Stimulated activated CD4-positive, alpha-beta T cell treated with anti-CD3 and anti-CD28 coated beads, Interleukin-4, amount 100 ng/mL, for 24 hours (primary cell): ENCODE measurements at places on chromosomes 1 and 21.
A peak's percentile ranks its signal among the peaks of the same experiment; 100 is the strongest.

DNA sequence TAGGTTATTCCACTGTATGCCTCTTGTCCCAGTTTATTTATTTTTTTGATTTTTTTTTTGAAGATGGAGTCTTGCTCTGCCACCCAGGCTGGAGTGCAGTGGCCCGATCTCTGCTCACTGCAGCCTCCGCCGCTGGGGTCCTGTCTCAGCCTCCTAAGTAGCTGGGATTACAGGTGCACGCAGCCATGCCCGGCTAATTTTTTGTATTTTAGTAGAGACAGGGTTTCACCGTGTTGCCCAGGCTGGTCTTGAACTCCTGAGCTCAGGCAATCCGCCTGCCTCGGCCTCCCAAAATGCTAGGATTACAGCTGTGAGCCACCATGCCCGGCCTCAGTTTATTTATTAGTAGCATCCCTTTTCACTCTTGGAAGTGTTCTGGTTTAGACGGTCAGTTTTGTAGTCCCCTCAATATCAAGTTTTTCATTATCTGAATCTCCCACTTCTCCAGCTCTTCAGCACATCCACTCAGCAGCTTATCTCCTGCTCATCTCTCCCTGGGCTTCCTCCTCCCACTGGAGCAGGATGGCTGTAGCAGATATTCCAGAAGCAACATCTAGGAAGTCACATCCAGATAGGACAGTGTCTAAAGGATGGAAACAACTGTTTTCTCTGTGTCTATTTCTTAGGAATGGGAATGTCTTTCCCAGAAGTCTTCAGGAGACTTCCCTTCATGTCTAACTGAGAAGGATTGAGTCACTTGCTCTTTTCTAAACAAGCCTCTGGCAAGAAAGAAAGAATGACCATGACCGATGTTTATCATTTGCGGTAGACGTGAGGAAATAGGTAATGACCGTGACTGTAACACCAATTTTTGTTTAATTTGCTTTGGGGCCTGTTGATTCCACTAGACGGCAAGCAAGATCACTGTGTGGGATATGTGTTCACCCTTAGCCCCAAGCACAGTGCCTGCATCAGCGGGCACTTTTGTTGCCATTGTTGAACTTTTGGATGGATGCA lies 14.4 kb downstream of the CCDC190 start:
- DNase-seq: no peak

DNA sequence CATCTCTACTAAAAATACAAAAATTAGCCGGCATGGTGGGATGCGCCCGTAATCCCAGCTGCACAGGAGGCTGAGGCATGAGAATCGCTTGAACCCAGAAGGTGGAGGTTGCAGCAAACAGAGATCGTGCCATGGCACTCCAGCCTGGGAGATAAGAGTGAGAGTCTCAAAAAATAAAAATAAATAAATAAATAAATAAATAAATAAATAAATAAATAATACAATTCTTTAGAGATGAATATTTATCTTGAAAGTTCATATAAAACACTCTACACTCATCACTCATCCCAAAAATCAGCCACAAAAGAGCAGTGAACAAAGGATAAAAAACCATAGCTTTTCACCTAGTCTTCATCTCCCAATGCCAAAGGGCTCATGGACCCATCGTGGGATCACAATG lies 162.2 kb upstream of the C8B start:
- no peak for DNase-seq

DNA sequence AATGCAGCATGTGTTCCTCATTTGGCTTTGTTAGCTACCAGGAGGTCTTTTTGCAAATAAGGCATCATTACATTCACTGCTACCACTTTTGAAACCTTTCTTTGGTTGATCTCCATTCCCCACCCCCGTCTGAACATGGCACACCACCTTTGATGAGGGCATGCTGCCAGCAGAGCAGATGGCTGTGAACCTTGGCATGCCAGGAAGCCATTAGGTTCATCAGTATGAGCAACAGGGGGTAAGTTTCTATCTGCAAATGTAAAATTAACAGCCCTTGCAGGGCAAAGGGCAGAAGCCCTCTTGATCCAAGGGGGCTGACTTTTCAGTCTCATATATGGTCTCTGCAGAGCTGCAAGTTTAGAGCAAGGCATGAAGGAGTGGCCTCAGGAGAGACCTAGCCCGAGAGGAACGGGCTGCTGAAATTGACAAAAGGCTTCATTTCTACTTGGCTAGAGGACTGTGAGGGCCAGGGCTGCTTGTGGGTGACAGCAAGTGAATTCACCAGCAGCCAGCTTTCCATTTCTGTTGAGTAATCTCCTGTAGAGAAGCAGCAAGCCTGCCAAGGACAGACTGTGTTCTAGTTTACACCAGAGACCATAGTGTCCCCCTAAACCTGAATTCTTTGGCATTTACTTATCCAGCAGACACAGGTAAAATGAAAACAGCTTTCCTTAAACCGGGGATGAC lies 127.9 kb downstream of the ZNF326 start:
- DNase-seq: no peak

DNA sequence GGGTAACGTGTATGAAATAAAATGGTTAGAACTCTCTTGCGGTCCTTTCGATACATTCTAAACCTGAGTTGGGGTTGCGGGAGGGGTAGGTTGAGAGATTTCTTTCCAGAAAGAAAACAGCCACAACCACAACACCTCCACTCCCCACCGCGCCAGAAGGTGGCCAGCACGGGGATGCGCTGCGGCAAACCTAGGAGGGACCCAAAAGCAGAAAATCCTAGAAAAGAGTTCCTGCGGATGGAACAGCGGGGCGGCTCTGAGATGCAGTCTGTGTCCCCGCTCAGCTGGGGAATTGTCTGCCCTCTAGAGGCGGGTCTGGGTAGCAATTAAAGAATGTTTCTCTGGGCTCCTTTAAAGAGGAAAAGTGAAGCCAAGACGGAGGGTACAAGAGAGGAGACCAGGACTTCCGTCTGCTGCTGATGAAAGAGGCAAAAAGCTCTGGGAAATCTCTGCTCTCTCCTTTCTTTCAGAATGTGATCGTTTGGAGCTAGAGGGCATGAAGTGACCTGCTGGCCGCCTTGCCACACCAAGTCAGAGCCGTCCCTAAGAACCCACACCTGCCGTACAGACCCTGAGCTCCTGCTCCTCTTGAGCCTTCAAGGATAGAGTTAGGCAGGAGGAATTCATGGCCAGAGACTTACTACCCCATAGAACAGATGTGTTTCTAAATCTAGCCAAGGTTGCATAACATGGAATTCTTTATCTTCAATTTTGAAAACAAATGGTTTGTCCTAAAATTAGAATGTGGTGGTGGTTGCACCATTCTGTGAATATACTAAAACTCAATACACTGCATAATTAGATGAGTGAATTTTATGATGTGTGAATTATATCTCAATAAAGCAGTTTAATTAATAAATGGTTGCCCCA lies 46.5 kb upstream of the COA6 start:
- peak; percentile 83 for DNase-seq

DNA sequence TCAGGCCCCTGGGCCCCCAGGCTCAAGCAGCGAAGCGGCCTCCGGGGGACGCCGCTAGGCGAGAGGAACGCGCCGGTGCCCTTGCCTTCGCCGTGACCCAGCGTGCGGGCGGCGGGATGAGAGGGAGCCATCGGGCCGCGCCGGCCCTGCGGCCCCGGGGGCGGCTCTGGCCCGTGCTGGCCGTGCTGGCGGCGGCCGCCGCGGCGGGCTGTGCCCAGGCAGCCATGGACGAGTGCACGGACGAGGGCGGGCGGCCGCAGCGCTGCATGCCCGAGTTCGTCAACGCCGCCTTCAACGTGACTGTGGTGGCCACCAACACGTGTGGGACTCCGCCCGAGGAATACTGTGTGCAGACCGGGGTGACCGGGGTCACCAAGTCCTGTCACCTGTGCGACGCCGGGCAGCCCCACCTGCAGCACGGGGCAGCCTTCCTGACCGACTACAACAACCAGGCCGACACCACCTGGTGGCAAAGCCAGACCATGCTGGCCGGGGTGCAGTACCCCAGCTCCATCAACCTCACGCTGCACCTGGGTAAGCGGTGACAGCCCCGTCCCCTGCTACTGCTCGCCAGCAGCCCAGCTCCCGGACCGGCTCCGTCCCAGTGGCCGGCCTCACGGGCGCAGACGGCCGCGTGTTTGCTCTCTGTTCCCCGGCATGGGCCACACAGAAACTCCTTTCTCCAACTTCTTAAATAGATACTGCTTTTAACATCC lies 539 bp downstream of the LAMC1 start:
- DNase-seq: peak; percentile 14

DNA sequence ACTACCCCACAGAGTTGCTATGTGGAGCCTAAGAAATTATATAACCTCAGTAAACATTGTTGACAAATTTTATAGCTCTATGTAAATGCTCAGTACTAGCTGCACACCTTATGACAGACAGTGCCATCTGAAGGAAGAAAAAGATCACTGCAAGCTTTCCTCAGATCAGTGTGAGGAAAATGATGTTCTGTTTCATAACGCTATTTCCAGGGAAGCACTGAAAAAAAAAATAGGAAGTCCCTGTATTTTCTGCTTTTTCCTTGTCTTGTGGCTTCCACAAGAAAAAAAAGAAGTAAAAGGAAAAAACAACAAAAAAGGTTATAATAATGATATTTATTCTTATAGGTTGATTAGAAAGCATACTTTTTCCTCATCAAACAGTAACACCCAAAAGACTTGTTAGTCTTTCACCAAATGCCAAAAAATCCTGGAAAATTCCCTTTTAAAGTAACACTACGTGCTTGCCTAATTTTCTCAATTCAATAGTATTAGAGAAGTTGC lies 23.2 kb downstream of the LYST start:
- DNase-seq: no peak

DNA sequence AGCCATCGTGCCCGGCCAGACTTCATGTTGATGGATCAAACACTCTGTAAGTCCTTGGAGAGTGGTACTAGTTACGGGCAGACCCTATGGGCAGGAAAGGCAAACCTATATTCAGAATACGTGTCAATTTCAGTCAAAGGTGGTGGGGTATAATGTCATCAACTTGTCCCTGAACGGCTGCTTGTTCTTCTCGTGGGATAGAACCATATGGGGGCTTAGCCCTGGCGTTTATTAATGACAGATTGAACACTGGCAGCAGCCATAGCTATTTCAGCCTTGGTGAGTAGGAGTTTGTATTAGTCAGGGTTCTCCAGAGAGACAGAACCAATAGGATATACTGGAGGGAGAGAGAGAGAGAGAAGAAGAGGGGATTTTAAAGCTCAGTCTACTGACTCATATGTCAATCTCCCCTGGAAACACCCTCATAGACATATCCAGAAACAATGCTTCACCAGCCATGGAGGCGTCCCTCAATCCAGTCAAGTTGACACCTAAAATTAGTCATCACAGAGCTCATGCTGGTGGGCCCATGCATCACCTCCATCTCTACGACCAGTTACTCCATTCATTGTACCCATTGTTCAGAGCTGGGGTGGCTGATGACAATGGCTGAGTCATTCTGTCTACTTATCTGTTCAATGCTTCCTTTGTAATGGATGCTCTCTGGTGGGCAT lies 16.1 kb upstream of the AQP10 start:
- DNase-seq: peak; percentile 63

GRCh38 chr1:225655509-225656258 lies 2.8 kb upstream of the ENAH start:
- no peak for DNase-seq

GRCh38 chr1:44531785-44532566 lies 126.9 kb downstream of the RNF220 start:
- no peak for DNase-seq

GRCh38 chr1:118366286-118366685 lies 181.3 kb upstream of the SPAG17 start:
- no peak for DNase-seq

- DNase-seq: no peak
Observed at GRCh38 chr1:41981796-41982195, 63.1 kb upstream of the HIVEP3 start.

GRCh38 chr1:94215955-94216354 lies 21.4 kb downstream of the ARHGAP29 start:
- DNase-seq: no peak

DNA sequence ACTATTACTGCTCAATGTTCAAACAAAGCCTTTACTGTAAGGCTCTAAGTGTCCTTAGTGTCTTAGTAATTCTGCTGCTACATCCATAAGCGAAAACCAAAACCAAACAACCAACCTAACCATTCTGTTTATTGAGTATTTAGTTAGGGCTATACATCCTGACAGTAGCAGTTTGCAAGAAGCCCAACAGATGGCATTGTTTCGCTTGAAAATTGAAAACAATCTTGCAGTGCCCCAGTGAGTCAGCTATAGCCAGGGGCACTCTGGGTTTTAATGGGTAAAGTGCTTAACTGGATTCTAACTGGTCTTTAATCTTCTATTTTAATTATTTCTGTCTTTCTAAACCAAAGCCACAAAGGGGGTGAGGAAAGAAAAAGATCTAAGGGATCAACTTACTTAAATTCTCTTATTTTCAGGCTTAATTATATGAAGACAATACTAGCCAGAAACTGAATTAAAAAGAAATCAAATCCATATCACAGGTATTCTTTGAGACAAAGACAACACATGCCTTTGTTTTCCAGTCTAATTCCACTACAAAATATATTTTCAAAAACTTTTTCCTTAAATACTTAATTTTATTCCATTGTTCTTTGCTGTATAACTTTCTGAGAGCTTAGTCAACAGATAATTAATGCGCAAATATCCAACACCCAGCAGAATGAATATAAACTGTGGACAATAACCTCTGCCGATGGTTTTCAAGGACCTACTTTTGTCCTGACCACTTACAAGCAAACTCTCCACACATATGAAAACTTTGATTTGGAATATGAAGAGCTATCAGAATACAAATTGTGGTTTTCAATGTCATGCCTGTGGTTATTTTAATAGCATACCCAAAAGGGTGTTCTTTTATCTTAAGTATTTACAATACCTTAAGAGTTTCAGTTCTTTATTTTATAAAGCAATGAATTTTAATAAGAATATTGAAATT lies 15.2 kb downstream of the POGZ start:
- DNase-seq: peak; percentile 77

DNA sequence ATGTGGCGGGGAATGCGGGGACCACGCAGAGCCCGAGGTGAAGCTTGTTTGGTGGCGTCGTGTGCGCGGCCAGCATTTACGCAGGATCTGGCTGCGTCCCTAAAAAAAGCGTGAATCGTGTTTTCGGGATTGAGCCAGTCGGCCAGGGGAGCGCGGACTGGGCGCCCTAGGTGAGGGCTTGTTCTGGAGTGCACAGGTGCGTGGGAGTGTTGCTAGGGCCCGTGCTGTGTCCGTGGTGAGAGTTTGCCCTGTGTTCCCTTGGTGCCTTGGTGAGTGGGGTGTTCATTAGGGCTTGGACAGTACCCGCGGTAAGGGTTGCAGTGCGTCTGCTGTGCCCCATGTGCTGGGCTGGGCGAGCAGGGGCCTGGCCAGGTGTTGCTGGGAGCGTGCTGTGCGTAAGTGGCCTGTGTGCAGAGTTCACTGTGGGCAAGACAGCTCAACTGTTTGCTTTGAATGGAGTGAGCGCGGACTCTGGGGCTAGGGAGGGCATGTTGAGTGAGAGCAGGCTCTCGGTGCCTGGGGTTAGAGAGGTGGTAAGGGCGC lies 673 bp downstream of the CD46 start:
- peak; percentile 36 for DNase-seq
